ENCODE measurements at places on chromosomes 16 and 17. TPM values are rescaled to one million over a fixed set of nuclear protein-coding genes. Genes with fewer than 3 reads are reported as not detected.

The P2RX1 gene
- not detected for total RNA-seq

The ACSM2A gene
- not detected for total RNA-seq

DNA sequence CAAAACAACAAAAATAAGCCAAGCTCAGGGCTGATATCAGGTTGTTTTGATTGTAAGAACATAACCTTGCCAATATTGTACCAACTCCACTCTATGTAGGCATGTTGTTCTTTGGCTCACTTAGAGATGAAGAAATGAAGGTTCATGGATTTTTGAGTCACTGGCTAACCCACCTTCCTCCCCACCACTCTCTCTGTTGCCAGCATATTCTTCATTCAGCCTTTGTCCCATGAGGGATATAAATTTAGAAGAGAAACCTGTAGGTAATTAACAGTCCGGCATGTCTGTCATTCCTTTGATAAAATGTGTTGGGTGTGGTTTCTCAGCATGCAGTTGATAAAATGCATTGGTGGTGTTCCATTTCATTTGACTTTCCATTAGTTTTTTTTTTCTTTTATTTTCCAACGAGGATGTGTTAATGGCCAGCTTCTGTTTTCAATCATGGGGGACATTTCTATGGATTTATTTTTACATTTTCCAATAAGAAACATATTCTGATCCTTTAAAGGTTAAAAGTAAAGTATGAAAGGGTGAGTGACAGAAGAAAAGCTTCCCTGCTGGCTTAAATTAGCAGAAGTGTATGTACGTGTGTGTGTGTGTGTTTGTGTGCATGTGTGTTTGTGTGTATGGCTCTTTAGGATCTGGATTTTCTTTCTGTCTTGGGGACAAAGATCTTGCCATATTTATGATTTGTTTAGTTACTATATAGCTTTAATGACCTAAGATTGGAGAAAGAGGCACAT, 166.2 kb upstream of the KCNJ16 start:
- no peak for DNase-seq

GRCh38 chr17:70217571-70217970, 48.2 kb downstream of the KCNJ2 start:
- no peak for DNase-seq

- DNase-seq: no peak
Measured at GRCh38 chr17:75138519-75138918, 7.0 kb upstream of the NT5C start.
